DMS153 (cell line): ENCODE measurements at places on chromosomes 16 and 17.

- DNase-seq = no peak
These were observed 1.7 kb downstream of the IL4R start for GRCh38 chr16:27315333-27316037.

DNA sequence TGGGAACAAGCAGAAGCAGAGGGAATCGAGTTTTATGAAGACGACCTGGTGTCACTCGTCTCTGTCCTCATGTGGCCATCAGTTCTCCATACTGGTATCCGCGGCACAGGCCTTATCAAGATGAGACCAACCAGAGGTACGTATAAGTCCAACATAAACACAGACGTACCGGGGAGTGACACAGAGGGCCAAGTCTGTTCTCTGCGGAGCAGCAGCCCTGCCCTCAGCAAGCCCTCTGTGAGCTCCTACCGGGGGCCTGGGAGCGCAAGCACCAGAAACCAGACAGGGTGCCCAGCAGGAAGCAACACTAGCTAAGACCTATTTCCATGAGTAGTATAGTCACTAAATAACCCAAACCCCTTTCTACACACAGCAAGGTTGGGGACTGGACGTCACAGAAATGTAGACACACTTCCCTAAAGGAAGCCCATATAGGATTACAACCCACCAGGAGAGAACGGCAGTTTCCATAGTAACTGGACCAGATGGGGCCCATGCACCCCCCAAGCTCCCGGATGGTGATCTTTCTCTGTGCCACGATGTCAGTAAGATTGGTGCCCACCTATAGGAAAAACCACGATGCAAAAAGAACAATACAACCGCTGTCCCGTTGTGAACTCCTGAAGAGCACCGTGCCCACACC lies 911 bp downstream of the ARL16 start:
- DNase-seq = no peak

- DNase-seq = no peak
These were observed 32.7 kb upstream of the RPH3AL start for GRCh38 chr17:385178-385835.

- no peak for DNase-seq
These were observed 32.4 kb downstream of the COTL1 start for GRCh38 chr16:84585467-84585866.

GRCh38 chr17:1542316-1542715 lies 20.3 kb downstream of the PITPNA start:
- DNase-seq = no peak

DNA sequence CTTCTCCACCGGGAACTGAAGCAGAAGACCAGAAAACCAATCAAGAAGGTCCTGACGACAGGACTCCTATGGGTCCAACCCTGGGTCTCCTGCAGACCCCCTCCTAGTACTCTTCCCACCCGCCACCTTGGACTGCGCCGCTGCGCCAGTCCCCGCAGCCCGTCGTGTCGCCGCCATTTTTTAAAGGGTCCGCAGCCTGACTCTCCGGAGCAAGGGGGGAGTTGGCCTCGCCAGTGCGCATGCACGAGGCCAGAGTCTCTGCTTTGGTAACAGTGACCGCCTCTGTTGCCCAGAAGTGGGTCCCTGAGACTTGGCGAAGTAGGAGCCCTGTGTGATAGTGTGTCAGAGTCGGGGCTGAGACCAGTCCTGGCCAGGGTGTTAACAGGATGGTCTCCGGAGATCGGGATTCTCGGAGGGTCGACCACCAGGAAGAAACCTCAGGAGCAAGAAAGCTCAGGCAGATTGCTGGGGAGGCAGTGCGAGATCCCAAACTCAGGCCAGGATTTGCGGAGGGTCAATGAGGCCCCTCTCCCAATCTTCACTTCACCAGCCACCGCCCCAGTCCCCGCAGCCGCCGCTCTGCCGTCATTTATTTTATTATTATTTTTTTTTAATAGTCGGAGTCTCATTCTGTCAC lies 612.5 kb downstream of the KCNJ18 start:
- DNase-seq = no peak

- DNase-seq = no peak
These were observed 25.2 kb downstream of the TK2 start for GRCh38 chr16:66524601-66525164.

GRCh38 chr17:71237903-71238538 lies 882.8 kb upstream of the SOX9 start:
- peak; percentile 61 for DNase-seq

- DNase-seq = no peak
These were observed at the start of gene FAM20A for GRCh38 chr17:68600931-68601564. FAM20A (minus strand) TSS chr17:68601367; CDS start chr17:68600666, 701 bp downstream.

- no peak for DNase-seq
These were observed 678 bp upstream of the AKAP10 start for GRCh38 chr17:19978209-19978802.

DNA sequence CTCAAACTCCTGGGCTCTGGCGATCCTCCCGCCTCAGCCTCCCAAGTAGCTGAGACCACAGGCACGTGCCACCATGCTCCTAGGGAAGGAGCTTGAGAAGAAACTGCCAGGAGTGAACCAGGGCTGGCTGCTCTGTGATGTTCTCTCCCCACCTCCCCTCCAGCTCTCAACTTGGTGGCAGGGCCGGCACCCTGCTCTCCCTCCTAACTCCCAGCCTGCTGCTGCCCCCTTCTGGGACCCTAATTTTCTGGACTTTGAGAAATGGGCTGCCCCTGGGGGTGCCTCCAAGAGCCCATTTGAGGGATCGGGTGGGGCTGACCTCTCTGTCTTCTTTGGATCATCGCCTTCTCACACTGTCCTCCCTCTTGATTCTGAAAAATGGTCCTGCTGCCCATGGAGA lies 14.9 kb upstream of the STAT3 start:
- DNase-seq = no peak
